ENCODE measurements at places on chromosomes 1 and 21.

DNA sequence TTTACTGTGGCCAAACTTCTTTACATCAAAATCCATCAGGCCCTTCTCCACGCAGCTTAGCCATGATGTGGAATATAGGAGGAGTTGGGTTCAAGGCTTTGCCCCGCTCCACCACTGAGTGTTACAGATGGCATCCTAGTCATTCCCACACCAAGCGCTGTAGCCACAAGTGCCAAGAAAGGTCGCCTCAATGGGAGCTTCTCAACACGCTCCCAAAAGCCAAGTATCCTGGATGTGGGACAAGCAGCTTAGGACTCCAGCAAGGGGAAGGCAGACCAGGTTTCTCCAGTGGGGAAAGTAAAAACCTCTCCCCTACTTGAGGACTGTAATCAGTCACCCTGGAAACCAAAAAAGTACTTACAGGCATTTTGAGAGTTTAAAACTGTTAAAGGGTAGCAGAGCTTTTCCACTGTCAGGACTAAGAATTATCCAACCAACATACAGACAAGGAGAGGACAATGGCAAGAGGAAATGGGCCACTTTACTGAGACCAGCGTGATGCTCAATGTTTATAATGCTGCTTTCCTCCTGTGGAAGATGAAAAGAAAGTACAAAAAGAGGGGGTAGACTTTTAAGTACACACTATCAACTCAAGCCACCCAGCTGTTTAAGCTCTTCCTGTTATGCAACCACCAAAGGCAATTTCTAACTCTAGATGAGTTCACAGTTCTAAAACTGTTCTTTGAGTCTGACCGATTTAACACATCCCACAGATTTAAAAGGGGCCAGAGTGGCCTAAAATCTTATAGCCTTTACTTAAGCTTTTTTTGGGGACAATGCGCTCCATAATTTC is 120.7 kb upstream of the KRTAP19-8 start:
- no peak for DNase-seq

GRCh38 chr21:46664316-46664995 is 29.0 kb downstream of the PRMT2 start:
- no peak for DNase-seq

DNA sequence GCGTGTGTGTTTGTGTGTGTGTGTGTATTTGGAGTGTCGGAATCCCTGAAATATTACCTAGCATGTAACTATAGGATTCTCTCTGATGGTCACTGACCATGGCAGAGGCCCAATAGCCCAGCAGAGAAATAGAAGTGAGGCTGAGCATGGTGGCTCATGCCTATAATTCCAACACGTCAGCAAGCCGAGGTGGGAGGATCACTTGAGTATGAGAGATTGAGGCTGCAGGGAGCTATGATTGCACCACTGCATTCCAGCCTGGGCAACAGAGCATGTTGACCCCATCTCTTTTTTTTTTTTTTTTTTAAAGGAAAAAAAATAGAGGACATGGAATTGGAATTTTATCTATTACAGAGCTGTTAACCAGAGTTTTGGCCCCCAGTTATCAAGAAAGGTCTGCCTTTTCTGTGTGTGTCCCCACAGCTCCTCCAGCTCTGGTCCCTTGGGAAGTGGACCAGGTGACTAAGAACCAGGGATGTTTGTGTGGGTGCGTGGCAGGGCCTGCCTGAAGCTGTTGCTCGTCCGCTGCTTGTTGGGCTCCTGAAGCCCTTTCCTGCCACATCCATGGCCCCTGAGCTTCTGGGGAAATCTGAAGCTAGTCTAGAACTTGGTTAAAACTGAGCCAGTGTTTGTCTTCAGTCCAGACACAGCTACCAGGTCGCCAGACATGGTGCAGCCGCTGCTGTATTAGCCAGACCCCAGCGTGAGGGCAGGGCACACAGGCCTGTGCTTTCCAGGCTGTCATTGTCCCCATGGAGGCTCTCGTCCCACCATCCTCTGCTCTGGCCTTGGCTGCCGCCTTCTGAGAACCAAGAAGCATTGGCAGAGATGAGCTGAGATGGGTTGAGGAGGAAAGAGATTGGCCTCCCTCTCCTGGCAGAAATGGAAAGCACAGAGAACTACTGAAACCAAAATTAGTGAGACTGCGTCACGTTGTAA is 25.5 kb downstream of the CAPN9 start:
- no peak for DNase-seq

DNA sequence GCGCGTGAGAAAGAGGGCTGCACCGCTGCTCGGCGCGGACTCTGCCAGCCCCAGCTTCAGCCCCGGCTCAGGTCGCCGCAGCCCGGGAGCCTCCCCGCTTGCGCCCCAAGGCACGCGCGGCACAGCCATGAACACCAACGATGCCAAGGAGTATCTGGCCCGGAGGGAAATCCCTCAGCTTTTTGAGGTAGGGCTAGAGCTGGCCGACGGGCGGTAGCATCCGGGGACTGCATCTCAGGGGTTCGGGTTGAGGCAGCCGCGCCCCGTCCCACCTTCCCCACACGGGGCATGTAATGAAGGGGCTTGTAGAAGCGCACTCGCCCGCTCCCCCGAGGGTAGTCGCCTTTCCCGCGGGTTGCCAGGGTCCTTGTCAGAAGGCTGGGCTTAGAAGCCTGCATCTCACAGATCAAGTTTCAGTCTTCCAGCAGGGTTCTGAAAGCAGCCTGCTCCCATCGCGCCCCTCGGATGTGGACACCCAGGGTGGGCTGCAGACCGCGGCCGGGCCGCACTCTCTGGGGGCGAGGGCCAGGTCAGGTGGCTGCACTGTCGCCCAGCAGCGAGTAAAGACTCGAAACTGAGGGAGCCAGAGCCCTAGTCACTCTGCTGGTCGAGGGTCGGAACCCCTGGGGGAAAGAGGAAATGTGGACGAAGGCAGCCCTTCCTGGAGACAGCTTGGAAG is 507 bp downstream of the AK5 start:
- peak; percentile 66 for DNase-seq

- DNase-seq = no peak
Measured at GRCh38 chr1:92922356-92923035, 38.8 kb downstream of the DIPK1A start.

GRCh38 chr1:26677306-26678115 is 18.3 kb upstream of the ARID1A start:
- peak; percentile 95 for DNase-seq

- DNase-seq = peak; percentile 58
Measured at GRCh38 chr1:119766374-119766794, 2.3 kb downstream of the HMGCS2 start.

DNA sequence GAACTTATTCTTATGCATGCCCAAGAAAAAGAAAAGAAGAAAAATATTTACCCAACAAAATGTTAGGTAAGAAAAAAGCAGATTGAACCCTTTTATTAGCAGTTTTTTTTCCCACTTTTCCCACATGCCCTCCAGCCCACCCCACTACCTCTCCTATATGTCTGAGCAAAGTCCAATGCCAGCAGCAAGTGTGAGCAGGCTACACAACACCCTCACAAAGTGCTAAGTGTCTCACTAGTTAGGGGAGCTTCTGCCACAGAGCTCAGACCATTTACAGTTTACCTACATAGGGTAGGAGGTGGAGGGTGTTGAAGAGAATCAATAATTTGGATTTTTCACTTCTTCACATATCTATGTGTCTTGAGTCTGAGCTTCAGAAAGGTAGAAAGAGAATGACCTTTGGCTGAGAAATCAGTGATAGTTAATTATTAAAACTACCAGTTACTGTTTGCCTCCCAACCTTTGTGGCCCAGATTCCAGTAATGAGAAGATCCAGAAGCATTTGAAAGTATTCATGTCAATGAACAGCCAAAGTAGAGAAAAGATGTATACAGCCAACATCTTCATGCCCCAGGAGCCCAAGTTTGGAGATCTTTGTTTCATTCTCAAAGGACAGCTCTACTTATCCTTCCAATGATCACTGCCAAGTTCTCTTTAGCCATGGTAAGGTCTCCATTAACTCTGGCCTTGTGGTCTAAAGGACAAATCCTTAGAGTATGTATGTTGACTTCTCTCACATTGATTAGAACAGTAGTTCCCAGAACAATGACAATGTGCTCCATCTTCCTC is 26.2 kb downstream of the OR10J5 start:
- DNase-seq = peak; percentile 9

- DNase-seq = no peak
Measured at GRCh38 chr1:2868571-2869195, 67.2 kb upstream of the TTC34 start.

Data from kidney (tissue), 22 donors.